ENCODE measurements at places on chromosomes 12 and 14.
A peak's percentile ranks its signal among the peaks of the same experiment; 100 is the strongest.

DNA sequence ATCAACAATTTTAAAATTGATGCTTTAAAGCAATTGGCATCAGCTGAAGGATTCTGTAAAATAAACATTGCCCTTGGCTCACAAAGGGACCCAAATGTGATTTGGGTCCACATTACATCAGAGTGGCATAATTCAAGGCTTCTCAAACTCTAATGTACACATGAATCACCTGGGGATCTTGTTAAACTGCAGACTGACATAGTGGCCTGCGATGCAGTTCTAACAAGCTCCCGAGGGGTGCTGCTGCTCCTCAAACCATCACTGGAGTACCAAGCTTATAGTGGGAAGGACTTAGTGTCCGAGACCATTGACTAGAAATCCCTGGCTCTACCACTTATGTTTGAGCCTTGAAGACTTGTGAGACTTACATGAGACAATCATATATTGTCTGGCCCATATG is 31.8 kb upstream of the DNM1L start:
- DNase-seq = no peak

DNA sequence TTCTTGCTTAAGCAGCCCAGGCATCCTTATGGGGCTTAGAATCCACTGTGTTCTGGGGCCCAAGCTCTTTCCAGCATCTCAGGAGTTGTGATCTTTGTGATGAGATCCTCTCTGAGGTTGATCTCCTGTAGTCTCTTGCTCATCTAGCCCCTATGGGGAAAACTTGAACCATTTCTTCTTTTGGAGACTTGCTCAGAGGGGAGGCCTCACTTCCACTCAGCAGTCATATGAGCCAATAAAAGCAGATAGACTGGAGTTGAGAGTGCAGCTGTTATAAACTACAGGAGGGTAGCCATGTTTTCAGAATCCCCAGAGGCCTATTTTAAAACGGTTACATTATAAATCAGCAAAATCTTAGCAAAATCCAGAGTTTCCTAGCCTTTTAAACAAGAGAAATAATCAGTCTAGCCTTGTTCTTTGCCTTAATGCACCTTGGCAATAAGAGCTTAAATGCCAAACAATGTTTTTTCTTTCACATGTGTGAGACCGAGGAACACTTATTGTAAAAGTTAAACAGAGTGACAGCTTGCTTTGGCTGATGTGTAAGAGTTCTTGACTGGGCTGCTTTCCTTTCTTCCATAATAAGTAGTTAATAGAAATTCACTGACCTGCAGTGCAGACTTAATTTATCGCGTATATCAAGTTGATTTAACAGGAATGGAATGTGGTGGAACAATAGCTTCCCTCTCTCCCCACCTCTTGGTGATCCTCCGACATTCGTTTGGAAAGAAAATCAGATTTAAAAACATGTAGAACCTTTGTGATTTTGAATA is 168.3 kb downstream of the NEDD1 start:
- DNase-seq = no peak

DNA sequence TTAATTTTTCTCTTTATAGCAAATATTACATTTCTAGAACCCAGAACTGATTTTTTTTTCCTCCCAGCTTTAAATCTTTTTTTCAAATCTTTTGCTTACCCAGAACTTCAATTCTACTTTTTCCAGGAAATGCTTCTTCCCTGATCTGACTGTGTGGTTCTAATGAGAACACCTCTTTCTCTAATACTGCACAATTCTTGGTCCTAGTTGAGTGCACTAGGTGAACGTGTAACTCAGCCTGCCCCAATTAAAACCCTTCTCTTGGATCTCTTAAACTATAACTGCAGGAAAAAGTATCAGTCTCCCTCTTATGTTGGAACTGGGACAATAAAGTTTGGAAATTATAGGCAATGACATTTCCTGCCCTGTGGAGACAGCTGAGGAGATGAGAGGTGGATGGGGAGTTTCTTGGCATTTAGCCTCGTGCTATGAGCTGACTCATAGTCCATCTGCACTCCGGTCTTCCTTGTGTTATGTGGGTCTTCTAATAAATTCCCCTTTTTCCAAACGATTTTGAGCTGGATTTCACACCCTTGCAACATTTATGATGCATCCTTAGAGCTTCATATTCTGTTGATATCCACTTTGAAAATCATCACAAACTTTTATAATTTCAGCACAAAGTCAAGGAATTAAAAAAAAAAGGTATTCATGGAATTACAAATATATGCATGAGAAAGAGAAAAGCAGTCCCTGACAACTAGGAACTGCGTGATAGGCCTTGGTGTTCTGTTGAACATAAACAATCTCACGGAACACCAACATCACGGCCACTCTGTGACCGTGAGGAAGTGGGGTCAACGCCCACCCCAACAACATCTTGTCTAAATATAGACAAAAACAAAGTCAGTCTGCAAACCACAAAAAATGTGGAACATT is 52.4 kb downstream of the BRMS1L start:
- no peak for DNase-seq

DNA sequence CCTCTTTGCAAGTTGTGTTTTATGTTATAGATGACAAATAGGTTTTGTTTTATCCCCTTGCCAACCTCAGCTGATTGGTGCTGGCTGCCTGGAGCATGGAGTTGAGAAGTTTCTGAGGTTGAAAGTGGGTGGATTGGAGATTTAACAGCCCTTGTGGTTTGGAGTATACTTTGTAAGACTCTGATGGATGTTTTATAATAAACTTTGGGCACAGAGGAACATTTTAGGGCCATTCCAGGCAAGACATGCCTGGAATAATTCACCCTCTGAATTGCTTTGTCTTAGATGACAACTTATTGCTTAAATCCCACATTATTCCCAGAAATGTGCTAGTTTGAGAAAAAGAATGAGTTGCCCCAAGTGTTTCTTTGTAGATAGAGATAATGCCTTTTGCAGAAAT is 158.9 kb downstream of the SLC5A8 start:
- no peak for DNase-seq

DNA sequence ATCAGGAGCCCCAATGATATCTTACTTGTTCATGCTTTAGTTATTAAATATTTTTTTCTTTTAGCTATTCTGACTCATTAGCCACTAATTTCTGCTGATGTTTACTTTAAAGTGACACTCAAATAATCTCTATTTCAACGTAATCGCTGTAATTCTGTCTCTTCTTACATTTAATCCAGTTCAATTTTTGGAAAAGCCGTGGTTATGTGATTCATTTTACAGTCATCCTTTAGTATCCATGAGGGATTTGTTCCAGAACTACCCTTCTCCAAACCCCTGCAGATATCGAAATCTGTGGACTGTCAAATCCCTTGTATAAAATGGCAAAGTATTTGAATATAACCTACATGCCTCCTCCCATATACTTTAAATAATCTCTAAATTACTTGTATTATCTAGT is 1103.4 kb downstream of the LRFN5 start:
- DNase-seq = no peak

DNA sequence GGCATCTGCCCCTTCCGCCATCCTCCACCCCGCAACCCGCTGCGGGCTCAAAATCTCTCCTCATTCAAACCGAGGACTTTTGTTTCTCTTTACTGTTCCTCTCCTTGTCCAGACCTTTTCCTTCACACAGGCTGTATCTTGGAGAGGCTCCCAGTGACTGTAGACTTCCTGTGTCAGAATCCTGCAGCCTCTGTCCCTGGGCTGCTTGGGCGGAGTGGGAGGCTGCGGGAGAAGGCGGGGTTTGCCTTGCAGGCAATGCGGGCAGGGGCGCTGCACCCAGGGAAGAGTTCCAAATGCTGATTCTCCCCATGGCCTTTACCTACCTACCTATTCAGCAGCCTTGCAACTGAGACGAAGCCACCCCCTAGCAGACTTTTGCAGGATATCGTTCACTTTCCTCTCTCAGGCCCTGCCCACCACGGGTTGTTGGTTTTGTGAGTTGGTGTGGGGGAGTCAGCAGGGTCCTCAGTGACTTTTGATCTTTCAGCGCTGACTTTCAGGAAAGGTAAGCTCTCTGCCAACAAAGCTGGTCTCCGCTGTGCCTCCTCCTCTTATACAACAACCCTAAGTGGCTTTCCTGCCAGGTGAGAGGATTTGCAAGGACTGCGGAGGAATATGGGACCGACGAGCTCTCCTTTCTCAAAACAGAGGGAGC is 79.0 kb upstream of the KCNA1 start:
- peak; percentile 10 for DNase-seq

- DNase-seq = no peak
Observed at GRCh38 chr14:73242357-73242901, 5.1 kb downstream of the PAPLN start.

DNA sequence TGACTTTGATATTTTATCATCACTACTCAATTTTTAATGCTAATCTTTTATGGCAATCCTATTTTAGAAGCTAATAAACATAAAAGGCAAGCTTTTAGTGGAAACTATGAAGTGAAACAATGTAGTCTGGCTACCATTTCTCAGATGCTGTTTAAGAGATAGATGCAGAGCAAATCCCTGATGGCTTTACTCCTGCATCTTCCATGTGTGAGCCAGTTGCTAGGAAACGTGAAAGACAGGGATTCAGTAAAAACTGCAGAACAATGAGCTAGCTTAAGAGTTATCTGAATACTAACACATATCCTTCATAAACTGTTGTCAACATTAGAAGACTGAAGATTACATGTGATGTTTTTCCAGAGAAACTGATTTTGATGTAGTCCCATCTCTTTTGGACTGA is 112.6 kb downstream of the SLC2A13 start:
- no peak for DNase-seq

DNA sequence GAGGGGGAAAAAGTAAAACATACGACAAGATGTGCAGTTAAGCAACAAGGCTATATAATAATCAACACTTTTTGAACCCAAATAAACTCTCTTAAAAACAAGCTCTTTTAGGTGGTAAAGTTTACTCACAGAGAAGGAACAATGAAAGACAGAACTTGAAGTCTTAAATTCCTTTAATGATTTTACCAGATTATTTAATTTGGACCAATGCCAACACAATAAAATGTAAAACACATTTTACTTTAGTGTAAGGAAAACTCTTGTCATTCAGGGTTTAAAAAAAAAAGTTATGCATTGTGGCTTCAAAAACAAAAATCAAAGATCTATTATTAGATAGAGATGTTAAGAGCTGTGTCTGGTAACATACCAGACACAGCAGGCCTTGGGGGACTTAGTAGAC is 13.1 kb downstream of the TSPAN8 start:
- DNase-seq = no peak

DNA sequence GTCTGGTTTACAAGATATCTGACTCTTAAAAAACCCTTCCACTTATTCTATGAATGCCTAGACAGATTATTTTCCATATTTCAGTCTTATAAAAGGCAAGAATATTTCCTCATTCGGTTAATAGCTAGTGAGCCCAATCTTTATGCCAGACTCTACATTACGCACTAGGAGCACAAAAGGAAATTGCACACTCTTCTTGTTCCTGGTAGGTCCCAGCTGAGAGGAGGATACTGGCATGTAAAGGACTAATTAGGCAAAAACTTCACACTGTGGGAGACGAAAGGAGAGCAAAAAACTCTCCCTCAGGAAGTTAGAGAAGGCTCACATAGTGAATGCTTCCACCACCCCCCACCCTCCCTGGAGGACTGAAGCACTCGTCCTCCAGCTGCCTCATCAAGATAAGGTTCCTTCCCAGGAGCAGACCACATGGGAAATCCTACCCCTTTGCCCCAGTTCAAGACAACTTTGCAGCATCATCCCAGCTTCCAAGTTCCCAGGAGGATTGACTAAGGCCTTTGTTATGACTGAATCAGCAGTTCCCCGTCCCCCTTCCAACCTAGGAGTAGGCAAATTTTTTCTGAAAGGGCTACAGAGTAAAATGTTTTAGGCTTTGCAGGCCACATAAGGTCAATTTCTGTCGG is 14.5 kb downstream of the CAPZA3 start:
- DNase-seq = no peak

- DNase-seq = no peak
Observed at GRCh38 chr12:82627799-82628198, 58.9 kb upstream of the TMTC2 start.

GRCh38 chr14:94304243-94304642 is 11.2 kb upstream of the SERPINA10 start:
- DNase-seq = no peak

DNA sequence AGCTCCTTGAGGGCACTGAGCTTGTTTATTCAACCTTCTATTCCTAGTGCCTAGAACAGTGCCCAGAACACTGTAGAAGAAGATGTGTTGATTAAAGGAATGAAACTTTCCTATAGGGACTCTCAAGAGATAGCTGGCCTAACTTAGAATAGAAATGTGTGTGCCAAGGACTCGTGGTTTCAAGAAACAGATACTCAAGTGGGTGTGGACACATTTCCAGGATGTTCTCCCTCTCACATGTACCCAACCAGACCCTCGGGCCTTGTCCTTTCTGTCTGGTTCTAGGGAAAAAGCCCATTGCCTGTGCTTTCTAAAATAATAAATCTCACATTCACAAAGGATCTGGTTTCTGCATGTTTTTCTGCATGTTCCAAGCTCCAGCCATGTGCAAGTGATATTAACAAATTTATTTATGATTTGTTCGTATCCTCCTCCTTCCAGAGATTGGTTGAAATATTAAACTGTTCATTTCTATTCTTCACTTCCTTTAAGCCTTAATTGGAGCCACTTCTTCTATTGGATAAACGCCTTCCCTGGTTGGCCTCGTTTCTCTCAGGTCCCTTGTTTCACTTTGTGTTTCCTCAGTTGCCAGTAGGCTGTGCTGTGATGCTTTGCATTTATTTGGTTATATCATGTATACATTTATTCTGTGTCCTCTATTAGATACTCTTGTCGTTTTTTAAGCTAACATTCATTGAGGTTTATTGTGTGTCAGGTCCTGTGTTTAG is 89.8 kb downstream of the CRADD start:
- no peak for DNase-seq
